AML-193 (cell line): ENCODE measurements at places on chromosomes 4 and X.

DNA sequence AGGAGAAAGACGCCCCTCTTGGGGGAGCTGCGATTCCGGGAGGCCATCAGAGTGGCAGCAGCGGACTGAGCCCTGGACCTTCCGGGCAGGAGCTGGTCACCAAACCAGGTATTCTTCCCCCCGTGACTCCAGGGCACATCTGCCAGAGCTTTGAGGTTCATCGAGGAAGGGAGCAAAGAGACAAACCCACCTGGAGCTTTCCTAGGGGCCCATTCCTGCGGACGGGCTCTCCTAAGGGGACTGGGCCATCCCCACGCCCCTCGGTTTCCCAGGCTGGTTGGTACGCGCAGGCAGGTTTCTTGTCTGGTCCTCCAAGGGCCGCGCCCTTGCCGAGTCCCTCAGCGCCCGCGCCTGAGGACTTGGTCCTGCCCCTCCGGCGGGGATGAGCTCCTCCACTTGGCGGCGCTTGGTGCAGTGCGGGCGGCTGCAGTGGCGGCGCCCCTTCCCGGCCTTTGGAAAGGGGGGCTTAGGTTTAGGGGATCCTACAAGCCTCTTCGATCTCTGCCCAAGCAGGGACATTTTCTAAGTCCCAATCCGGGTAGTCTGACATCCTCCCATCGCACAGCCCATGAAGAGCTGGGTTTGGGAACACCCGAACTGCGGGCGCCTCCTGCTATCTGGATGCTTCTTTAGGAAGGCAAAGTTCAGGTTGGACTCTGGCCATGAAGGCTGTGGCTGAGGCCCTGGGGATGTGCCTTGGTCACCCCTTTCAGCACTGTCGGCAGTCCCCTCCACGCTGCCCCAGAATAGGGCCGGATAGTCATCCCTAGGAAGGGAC is 538 bp downstream of the STBD1 start:
- peak; percentile 29 for DNase-seq

DNA sequence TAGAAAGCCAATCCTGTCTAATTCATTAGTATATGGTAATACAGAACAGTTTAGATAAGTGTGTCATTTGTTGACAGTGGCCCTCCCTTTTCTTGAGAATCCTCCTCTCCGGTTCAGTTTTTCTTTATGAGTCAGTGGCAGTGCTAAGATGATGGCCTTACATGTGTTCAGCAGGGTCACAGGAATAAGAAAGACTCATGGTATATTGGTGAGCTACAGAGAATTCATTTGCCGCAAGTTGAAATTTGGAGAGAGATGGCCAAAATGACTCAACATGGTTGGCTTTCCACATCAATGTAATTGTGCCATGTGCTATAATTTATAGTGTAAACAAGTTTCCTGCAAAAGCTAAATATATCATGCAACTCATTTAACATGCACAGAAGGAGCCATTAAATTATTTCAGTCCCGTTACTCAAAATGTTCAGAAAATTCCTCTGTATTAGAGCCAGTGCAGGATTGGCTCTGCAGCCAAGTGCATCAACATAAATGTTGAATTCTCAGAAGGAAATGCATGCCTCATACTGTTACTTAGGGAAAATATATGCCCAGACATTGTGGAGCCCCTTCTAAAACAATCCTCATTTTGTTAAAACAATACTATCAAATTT is 374.3 kb downstream of the AFF2 start:
- DNase-seq: no peak

DNA sequence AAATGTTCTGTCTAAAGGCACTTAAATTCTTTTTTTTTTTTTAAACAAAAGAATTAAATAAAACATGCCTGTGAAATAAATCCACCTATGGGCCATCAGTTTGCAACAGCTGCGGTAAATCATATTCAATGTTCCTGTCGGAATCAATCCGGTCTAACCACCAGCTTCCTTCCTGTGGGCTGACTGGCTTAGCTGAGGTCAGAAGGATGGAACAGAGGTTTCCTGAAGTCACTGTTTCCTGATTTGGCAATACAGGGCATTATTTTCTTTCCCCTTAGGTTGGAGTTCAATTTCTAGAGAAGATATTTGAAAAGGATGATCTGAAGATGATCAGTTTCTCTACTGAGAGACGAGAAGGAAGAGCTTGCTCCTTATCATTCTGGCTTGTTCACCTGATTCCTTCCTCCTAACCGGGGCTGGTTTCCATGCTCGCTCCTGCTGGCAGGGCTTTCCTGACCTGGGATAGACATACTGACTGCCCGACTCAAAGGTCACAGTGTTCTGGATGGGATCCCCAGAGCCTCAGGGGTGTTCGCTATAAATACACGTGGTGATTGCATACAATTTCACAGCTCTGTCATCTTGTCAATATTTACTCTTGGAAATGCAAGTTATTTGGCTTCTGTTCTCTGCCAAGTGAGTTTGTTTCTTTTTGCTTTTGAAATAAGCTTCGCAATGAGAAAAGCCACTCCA is 21.7 kb downstream of the PDLIM3 start:
- peak; percentile 30 for DNase-seq

DNA sequence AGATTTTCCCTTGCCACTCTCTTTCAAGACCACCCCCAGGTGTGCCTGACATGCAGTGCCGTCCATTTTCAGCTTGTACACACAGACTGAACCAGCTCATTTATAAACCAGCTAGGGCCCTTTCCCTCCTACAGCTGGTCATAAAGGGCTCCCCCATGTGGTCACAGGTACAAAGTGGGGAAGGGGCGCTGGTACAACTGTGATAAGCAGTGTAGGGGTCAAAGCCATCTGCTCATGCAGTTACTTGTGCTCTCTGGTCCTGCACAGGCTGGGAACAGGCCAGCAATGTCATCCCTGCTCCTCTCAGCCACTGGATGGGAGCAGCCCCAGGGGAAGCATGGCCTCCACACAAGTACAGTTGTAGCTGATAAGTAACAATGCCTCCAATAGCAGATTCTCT is 20.6 kb downstream of the GABRQ start:
- DNase-seq: no peak

GRCh38 chr4:168585168-168586091 is 88.6 kb downstream of the PALLD start:
- no peak for DNase-seq

- no peak for DNase-seq
Measured at GRCh38 chrX:111348429-111348828, 63.6 kb downstream of the DCX start.

GRCh38 chr4:41215969-41216293 is 1.6 kb upstream of the APBB2 start:
- no peak for DNase-seq

GRCh38 chr4:121535351-121535750 is 154.5 kb upstream of the QRFPR start:
- no peak for DNase-seq

GRCh38 chr4:7524064-7524682 is 89.4 kb upstream of the PSAPL1 start:
- DNase-seq: no peak

- DNase-seq: no peak
Measured at GRCh38 chrX:104391906-104392305, 137.2 kb upstream of the ESX1 start.

- no peak for DNase-seq
Measured at GRCh38 chr4:89724716-89725115, 112.2 kb downstream of the SNCA start.

GRCh38 chr4:5212255-5213013 is 161.2 kb downstream of the STK32B start:
- DNase-seq: no peak

GRCh38 chr4:138400066-138400465 is 157.9 kb upstream of the SLC7A11 start:
- DNase-seq: no peak

- no peak for DNase-seq
Measured at GRCh38 chrX:87808576-87809243, 291.1 kb downstream of the KLHL4 start.

- no peak for DNase-seq
Measured at GRCh38 chr4:114613560-114613959, 15.0 kb downstream of the UGT8 start.

GRCh38 chr4:1018147-1019020 is 7.0 kb downstream of the FGFRL1 start:
- no peak for DNase-seq

GRCh38 chr4:105520819-105521790 is 31.3 kb upstream of the ARHGEF38 start:
- DNase-seq: peak; percentile 30

DNA sequence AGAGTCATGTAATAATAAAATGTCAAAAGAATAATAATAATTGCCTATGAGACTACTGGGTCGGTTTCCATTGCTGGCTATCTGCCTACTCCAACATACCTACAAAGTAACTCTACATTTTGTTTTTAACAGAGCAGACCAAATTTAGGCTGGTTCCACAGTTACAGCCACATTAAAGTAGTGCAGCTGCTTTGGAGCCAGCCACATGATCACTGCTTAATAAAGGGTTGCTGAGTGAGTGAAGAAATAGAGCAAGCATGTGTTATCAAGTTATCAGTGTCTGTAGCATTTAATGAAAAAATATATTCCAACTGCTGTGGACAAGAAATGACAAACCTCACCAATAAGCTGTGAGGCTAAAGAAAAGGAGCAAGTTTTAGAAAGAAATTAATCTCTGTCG is 782.3 kb downstream of the PCDH18 start:
- DNase-seq: no peak

GRCh38 chrX:46036508-46036907 is 508.7 kb downstream of the ZNF674 start:
- no peak for DNase-seq

GRCh38 chr4:40672528-40673522 is 43.2 kb upstream of the RBM47 start:
- peak; percentile 90 for DNase-seq

DNA sequence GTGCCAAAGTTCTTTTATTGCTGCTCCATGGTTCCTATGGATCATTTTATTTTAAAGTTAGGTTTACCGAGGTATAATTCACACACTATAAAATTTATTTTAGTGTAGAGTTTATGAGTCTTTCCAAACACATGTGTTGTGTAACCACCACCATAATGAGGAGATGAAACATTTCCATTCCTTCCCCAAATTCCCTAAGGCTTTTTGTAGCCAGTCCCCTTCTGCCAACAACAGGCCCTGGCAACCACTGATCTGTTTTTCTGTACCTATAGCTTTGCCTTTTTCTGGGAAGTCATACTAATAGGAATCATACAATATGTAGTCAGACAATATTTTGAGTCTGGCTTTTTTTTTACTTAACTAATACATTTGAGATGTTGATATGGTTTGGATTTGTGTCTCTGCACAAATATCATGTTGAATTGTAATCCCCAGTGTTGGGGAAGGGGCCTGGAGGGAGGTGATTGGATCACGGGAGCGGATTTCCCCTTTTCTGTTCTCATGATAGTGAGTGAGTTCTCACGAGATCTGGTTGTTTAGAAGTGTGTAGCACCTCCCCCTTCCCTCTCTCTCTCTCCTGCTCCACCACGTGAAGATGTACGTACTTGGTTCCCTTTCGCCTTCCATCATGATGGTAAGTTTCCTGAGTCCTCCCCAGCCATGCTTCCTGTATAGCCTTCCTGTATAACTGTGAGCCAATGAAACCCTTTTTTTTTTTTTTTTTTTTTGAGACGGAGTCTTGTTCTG is 59.6 kb upstream of the DHX15 start:
- no peak for DNase-seq

DNA sequence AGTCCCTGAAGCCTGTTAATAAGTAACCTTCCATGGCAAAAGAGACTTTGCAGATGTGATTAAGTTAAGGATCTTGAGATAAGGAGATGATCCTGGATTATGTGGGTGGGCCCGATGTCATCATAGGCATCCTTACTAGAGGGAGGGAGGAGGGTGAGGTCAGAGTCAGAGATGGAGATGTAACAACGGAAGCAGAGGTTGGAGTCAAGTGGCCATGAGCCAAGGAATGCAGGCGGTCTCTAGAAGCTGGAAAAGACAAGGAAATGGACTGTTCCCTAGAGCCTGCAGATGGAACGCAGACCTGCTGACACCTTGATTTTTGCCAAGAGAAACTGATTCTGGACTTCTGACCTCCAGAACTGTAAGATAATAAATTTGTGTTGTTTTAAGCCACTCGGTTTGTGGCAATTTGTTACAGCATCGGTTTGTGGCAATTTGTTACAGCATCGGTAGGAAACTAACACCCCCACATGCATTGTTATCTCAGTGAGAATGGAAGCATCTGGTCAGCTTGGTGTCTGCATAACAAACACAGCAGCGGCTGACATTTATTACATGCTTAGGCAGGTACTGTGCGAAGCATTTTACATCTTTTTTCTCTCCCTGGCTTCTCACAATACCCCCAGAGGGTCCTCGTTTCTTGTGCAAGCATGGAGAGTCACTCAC is 55.6 kb downstream of the CLDN34 start:
- no peak for DNase-seq

- DNase-seq: no peak
Measured at GRCh38 chr4:15658136-15658770, 3.1 kb upstream of the FBXL5 start.

DNA sequence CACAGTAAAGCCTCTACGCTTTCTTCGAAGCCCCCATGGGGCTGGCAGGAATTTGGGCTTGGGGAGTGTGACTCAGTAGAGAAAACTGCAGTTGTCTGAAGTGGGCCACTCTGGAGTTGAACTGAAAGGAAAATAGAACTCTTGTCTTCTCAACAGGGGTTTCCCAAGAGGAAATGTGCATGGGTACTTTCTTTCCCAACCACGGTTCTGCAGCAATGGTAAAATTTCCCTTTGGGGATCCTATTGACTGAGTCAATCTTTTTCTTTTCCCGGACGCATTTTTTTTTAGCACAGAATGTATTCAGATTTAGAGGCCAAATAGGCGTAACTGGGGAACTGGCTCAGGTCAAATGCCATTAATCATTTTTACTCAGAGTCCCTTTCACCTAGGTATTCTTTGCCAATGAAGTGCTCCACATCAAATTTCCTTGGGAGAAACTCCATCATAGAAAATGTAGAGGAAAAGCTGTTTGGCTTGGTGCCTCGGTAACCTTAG is 269.3 kb downstream of the STIM2 start:
- no peak for DNase-seq

DNA sequence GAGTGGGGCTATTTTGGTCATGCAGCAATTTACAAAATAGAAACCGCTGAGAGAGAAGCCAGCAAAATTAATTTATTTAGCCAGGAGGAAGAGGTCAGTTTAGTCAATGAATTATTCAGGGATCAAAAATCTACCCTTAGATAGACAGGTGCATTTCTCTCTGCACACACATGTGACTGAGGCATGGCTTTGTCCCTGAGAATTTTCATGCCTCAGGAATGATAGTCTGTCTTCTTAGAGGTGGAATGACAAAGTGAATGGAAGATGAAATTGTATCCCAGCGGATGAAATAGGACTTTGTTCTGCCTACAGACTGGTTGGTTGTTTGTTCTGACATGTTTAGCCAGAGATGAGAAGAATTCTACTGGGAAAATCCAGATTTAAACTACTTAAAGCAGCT is 46.0 kb downstream of the ANKRD50 start:
- DNase-seq: no peak

DNA sequence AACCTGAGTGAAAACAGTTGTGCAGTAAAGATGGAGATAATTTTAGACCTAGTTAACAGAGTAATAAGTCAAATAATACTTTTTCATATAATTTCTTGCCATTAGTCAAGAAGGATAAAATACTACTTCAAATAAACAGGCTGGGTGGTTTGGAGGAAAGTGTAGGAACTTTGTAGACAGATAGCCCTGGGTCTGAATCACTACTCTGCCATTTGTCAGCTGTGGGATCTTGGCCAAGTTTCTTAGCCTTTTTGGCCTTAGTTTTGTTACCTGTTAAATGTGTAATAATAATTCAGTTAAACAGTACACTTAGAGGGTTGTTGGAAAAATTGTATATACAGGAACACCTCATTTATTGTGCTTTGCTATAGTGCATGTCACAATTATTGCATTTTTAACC is 163.7 kb downstream of the NPNT start:
- DNase-seq: no peak

- DNase-seq: no peak
Measured at GRCh38 chrX:122972604-122973003, 211.5 kb upstream of the GRIA3 start.
